ENCODE measurements at places on chromosomes 2 and 18.

- no peak for DNase-seq
Measured at GRCh38 chr18:50970006-50970405, 2.2 kb downstream of the ELAC1 start.

DNA sequence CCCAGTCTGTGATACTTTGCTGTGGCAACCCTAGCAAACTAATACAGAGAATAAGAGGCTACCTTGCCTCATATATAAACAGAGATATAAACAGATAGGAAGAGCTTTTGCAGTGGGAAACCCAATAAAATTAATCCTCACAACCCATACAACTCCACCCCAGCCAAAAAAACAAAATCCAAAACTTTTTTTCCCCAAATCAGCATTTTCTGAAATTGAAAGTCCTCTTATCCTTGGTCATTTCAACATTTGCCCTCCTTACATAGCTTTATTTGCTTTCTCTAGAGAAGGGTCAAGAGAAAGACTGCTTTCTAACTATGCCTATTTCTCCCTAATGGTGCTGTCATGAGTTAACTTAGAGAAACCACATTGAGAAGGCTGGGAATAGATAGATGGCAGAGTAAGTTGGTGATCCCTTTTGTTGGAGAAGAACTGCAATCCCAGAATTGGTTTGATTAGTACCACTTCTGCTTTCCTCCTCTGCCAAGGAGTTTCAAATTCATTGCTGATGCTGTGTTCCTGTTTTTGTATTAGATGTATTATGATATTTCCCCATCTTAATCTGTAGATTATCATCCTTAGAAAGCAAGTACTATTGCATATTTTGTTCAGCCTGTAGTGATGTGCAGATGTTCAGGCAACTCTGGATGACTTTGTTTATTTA lies 76.5 kb upstream of the B3GNT2 start:
- no peak for DNase-seq

- no peak for DNase-seq
Measured at GRCh38 chr2:45169339-45170190, 160.3 kb upstream of the SIX2 start.

GRCh38 chr2:70977605-70978205 lies 725 bp upstream of the ANKRD53 start:
- no peak for DNase-seq
